HS-27A (cell line): ENCODE measurements at places on chromosomes 2 and 18.

DNA sequence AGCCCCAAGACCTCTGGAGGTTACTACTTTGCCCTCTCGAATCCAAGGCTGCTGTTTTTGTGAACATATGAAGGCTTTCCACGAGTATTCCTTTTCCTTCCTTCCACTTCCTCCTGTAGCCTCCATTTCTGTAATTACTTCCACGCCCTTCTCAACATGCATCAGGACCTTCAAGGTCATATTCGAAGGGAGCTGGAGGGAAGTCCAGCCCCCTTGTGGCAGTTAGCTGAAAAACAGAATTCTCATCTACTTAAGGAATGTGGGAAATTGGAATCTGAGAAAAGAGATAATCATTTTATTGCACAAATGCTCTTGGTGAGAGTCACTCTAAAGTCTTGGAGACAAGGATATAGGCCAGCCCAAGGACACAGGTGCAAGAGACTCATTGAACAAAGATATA, 1000.2 kb downstream of the TDRD15 start:
- DNase-seq: no peak

GRCh38 chr2:167005096-167005495, 116.8 kb downstream of the XIRP2 start:
- DNase-seq: no peak

DNA sequence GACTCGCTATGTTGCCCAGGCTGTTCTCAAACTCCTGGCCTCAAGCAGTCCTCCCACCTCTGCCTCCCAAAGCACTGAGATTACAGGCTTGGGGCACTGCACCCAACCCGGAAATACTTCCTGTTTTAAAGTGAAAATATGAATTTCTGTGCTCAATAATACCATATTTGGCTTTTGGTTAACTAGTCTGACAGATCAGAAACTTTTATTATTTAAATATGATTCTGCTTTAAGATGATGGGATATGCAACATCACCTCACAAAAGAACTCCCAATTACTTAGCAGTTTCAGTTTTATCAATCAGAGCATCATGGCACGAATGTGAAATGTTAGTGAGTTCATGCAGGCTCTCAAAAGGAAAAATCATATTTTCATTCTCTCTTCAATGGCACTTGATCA, 120.6 kb downstream of the PTRHD1 start:
- DNase-seq: no peak

DNA sequence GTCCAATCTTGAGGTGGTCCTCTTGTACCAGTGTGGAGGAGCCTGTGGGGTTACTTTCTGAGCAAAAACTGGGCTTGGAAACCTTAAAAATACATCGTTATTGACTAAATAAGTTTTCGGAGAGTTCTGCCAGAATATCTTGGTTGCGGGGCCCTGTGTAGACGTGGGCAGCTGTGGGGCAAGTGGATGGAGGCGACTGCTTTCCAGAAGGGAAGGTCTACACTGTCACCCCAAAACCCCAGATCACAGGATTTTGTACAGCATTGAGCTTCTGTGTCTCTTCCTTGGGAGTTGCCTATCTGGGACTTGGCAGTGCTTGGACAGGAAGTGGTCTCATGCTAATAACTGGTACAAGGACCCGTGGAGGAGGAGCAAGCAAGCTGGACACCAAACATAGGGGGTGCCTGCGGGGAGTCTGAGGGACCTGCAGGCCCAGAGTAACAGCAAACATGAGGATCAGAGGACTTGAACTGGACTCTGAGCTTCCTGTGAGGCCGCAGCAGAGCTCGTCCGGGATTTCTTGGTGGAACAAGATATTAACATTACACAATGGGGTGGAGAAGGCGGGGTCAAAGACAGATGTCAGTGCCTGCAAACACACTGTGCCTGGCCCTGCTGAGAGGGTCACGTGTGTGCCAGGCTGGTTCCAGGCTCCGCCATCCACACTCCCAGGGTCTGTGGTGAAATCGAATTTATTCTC, 48.0 kb upstream of the CTLA4 start:
- no peak for DNase-seq

GRCh38 chr2:190707726-190708125, 58.8 kb downstream of the NAB1 start:
- no peak for DNase-seq

GRCh38 chr2:171083451-171083850, 77.2 kb downstream of the TLK1 start:
- DNase-seq: no peak

DNA sequence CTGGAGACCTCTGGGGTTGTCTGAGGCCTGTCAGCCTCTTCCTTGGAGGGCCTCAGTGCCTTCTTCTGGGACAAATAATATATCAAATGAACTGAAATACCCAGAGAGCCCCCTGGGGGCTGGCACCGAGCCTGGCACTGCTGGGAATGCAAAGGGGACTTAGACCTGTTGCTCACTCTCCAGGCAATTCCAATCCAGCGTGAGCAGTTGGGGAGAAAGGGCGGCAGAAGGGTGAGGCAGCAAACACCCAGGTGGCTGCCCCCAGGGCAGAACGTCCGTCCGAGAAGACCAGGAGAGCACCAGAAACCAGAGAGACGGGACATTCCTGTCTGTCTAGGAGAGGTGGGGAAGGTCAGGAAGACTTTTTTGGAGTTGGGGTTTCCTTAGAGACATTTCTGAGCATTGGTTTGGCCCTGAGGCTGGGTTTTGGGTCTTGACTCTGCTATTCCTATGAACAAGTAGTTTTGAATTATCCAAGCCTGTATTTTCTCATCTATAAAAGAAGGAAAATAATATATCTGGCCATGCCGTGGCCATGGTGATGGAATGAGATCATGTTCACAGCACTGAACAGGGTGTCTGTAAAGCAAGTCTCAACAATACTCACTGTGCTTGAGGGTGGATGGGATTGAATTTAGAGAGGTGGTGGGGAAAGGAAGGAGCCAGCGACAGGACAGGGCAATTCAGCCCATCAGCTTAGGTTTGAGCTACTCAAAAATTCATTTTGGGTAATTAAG, 44.3 kb upstream of the ZBTB7C start:
- DNase-seq: no peak

GRCh38 chr2:140085674-140086073, 1305.5 kb upstream of the NXPH2 start:
- DNase-seq: no peak

- DNase-seq: no peak
Observed at GRCh38 chr18:49926106-49926745, 112.9 kb upstream of the ACAA2 start.
